ENCODE measurements at places on chromosomes 4 and X.

GRCh38 chr4:4472344-4472958 is 69.4 kb downstream of the STX18 start:
- no peak for DNase-seq

DNA sequence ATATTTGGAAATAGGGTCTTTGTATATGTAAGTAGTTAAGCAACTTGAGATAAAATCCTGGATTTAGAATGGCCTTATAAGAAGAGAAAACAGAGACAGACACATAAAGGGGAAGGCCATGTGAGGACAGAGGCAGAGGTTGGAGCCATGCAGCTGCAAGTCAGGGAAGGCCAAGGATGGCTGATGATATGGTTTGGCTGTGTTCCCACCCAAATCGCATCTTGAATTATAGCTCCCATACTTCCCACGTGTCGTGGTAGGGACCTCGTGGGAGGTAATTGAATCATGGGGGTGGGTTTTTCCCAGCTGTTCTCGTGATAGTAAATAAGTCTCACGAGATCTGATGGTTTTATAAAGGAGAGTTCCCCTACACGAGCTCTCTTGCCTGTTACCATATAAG is 76.3 kb downstream of the STK32B start:
- no peak for DNase-seq

DNA sequence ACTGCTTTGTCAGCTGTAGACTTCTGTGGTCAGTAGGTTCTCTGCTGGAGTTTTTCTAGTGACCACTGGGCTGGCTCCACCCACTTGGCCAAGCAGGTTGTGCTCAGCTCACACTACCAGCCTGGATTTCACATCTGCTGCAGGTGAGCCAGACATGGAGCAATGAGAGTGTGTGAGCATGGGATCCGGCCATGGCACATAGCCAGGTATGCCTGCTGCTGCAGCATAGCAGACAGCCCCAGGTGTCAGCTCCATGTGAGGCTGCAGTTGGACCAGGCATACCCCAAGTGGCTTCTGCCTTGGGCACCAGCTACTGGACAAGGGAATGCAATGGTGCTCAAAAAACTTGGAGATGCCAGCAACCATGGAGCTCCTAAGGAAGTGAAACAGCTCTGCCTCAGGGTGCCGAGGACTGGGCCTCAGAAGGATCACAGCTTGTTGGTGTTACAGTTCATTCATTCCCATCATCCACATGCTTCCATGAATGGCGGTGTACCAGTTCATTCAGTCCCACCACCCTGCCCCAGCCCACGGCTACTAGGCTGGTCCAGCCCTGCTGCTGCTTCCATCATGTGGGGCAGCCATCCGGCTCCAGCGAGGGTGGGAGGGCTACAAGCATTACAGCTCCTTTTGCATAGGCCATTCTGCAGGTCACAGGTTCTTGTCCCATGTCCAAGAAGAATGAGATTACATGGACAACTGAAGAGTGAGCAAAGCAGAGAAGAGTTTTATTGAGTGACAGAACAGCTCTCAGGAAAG is 389.1 kb upstream of the PCDH7 start:
- peak; percentile 3 for DNase-seq

GRCh38 chr4:135948797-135949196 is 1583.5 kb downstream of the PCDH18 start:
- DNase-seq, result no peak

GRCh38 chr4:15652841-15653240 is 2.3 kb downstream of the FBXL5 start:
- DNase-seq, result no peak

GRCh38 chrX:15336023-15336413 is 695 bp upstream of the PIGA start:
- DNase-seq, result peak; percentile 57

- no peak for DNase-seq
Observed at GRCh38 chrX:101383679-101384205, 2.2 kb downstream of the BTK start.

GRCh38 chrX:119948381-119948780 is 4.8 kb upstream of the NKAP start:
- DNase-seq, result peak; percentile 13

DNA sequence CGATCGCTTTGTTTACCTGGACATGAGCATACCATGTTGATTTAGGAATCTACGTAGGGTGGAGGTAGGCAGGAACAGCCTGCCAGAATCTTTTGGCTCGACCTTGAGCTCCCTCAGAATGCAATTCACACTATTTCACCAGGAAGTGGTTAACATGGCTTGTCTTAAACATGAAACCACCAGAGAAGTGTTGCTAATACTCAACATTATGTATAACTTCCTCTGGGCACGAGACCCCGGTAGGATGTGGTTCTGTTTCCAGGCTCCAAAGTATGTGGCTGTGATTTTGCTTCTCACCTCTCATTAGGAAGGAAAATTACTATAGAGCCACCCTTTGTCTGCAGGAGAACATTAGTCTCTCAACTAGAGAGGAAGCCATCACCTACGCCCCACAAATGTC is 59.0 kb upstream of the VCX3B start:
- no peak for DNase-seq

DNA sequence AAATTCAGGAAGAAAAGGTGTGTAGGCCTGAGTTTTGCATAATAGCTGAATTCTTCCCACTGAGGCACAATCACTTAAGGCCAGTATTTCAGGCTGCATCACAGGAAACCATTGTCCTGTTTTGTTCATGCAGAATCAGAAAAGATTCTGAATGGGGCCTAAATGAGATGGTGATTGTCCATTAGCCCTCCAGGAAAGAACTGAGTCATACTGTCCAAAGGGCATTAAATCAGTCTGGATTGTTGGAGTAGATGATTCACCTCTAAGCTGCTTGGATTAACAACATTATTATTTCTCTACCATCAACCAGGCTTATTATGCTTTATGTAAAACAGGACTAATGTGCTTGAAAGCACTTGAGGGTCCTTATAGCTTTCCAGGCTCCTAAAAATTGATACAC is 36.2 kb downstream of the CT47B1 start:
- no peak for DNase-seq

DNA sequence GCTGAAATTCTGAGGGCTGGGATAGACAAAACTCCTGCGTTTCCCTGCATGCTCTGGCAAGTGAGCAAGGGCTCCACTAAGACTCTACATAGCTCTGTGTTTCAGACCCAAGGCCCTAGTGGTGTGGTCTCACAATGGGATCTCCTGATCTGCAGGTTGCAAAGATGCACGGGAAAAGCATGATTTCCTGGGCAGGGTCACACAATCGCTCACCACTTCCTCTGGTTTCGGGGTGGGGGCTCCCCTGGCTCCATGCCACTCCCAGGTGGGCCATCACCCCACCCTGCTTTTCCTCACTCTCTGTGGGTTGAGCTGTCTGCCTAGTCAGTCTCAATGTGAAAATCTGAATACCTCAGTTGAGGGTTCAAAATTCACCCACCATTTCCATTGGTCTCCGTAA is 111.5 kb downstream of the KLF8 start:
- DNase-seq, result no peak

DNA sequence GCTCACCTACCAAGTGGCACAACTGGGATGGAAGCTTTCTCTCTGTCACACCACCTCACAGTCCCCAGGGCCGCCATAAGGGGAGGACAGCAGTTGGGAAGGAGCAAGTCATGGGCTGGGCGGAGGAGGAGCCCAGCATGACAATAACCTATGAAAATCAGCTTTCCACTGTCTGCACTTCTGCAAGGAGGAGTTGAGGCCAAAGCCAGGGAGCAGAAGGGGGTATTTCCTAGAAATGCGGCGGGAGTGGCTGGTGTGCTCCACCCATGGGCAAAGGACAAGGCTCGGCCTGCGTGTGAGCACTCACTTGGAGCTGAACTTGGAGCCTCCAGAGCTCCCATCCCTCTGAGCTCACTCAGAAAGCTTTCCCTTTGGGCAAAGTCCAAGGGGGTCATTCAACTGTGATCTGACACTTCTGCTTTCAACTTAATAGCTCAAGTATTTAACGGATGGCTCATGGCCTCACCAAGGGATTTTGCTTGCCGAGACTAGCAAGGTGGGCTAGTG is 18.5 kb downstream of the APLN start:
- DNase-seq, result no peak

DNA sequence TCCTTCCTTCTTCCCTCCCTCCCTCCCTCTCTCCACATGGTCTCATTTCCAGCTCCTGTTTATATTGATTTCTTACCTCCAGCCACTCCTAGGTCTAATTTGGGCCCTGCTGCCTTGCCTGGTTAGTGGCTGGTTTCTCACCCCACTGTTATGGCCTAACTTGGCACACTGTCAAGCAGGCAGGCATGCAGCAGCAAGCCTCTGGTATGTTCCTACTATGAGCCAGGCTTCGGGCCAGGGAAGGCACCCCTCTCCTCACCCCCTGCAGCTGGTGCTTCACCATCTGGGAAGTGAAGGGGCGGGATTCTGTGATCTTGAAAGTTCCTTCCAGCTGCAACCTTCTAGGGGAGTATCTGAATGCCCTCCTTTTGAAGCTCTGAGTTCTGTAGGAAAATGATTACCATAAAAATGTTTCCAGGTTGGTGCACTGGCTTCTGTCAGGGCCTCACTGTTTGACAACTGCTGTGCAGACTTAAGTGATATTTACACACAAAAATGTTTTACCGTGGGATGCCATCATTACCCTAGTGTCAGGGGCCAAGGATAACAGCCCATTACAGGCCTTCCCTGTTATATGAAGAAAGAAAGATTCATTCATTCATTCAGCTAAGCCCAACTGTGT is 10.1 kb upstream of the VMA21 start:
- no peak for DNase-seq

- peak; percentile 73 for DNase-seq
Observed at GRCh38 chrX:51395810-51396728, 63.4 kb downstream of the NUDT10 start.

GRCh38 chr4:80219301-80220025 is 22.2 kb downstream of the PRDM8 start:
- peak; percentile 50 for DNase-seq

DNA sequence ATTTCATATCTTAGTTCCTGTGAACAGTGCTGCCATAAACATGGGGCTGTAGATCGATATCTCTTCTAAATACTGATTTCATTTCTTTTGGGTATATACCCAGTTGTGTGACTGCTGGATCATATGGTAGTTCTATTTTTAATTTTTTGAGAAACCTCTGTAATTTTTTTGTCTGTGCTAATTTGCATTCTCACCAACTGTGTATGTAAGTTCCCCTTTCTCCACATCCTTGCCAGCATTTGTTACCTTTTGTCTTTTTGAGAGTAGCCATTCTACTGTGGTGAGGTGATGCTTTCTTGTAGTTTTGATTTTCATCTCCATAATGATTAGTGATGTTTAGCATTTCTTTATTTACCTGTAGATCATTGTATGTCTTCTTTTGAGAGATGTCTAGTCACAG is 2086.5 kb upstream of the TENM3 start:
- no peak for DNase-seq

- DNase-seq, result no peak
Observed at GRCh38 chr4:22712529-22712928, 19.8 kb downstream of the GBA3 start.

GRCh38 chr4:100985576-100985975 is 361.8 kb downstream of the PPP3CA start:
- DNase-seq, result no peak

- DNase-seq, result no peak
Observed at GRCh38 chrX:101257448-101258258, 33.5 kb downstream of the TAF7L start.

DNA sequence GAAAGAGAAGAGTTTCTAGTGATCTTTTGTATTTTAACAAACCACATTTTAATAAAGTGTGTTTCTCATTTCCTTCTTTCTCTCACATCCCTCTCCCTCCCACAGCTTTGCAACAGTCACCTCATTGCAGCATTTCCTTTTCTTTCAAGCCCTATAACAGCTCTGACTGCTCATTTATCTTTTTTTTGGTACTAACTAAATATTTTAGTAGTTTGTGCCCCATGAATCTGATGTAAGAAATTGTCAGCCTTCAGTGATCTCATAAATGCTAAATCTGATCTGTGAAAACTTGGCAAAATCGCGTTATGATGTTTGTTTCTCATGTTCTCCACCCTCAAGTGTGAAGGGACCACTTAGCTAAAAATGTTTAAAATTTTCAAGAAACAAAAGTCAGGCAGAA is 258.5 kb upstream of the SLIT2 start:
- no peak for DNase-seq

DNA sequence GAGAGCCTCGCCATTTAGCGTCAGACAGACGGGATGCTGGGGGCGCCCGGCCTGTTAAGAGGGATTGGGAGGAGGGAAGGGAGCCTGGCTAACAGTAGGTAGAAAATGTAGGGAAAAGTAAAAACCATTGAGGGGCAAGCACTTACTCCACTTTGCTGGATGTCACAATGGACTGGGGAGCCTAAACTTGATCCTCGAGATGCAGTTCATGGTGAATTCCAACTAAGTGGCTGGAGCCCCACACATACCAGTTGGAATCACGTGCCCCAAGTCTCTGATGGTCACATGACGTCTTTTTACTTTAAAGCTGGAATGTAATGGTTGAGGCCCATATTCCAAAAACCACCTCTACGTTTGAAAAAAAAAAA is 1.5 kb downstream of the PLS3 start:
- peak; percentile 47 for DNase-seq

DNA sequence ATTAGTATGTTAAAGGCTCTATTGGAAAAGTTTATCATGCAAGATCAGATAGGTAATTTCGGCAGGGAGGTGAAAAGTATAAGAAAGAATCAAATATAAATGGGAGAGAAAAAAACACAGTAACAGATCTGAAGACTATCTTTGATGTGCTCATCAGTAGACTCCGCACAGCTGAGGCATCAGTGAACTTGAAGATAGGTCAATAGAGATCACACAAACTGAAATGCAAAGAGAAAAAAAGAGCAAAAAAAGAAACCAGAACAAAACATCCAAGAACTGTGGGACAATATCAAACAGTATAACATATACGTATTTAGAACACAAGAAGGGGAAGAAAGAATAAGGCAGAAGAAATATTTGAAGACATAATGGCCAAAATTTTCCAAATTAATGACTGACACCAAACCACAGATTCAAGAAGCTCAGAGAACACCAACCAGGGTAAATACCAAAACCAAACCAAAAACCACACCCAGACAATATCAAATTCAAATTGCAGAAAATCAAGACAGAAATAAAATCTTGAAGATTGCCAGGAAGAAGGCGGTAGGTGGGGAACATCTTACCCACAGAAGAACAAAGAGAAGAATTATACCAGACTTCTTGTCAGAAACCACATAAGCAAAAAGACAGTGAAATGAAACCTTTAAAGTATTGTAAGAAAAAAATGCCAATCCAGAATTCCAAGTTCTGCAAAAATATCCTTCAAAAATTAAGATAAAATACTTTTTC is 29.1 kb downstream of the PFKFB1 start:
- no peak for DNase-seq

- peak; percentile 93 for DNase-seq
Observed at GRCh38 chr4:113278324-113278934, 229.0 kb downstream of the ANK2 start.

DNA sequence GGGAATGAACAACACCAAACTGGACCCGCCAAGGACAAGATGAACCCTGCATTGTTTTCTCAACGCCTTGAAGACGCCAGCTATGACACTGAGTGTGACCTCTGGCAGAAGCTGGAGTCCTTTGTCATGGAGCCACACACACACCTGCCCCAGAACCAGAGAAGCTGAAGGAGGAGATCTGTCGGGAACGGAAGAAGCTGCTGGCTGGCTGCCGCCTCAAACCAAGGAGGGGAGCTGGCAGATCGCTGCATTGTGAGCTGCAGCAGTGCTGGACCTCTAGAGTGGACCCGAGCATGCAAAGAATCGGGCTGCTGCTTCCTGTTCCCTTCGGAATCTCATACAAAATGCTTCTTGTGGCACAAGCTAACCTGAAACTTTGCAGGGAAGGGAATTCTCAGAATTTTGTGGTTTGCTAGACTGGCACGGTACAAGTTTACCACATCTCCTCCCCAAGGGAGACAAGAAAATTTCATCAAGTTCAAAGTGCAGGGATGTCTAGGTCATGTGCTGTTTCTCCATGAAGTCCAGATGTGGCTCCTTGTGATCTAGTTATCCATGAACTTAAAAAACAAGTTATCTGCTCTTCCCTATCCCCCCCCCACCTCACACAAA is 23.4 kb upstream of the GLRB start:
- peak; percentile 25 for DNase-seq

All from GM23338 (cell line).